ENCODE measurements at places on chromosomes 1 and 21.

- DNase-seq = no peak
Measured at GRCh38 chr1:201092738-201093137, 19.5 kb downstream of the CACNA1S start.

DNA sequence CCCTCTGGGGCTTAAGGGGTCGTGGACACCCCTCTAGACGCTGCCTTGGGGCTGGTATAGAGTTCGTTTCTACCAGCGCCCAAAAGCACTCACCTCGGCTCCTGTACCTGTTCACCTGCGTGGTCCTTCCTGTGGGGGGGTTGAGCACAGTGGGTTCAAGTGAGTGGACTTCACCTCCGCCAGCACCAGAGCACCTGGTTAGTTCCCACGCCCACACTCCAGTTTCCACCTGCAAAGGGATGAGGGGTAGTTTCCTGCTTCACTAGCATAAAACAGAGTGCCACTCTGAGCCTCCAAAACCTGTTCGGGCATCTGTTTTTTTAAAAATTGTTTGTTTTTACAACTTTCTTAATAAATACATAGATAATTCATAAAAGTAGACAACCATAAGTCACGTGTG is 64.5 kb upstream of the SIPA1L2 start:
- no peak for DNase-seq

GRCh38 chr1:95766036-95766435 is 532.0 kb downstream of the RWDD3 start:
- no peak for DNase-seq

GRCh38 chr1:218739426-218739825 is 394.3 kb downstream of the TGFB2 start:
- DNase-seq = no peak

GRCh38 chr1:222995620-222996309 is 147.3 kb downstream of the TLR5 start:
- no peak for DNase-seq

GRCh38 chr21:15160136-15160535 is 95.3 kb upstream of the NRIP1 start:
- no peak for DNase-seq
